ENCODE measurements at places on chromosomes 16 and 17. TPM values are rescaled to one million over a fixed set of nuclear protein-coding genes. Genes with fewer than 3 reads are reported as not detected.

Gene MYH13
- not detected for total RNA-seq

Gene CSH2
- not detected for total RNA-seq

Gene CBFA2T3
- not detected for total RNA-seq

Gene LYRM9
- total RNA-seq: 10.8 TPM

Gene GPR179
- under 0.01 TPM for total RNA-seq

Gene STAT5A
- 13.8 TPM for total RNA-seq

Gene ZDHHC1
- 5.2 TPM for total RNA-seq
